ENCODE measurements at places on chromosomes 16 and 17.

GRCh38 chr17:18213666-18214270 lies 11.7 kb upstream of the LLGL1 start:
- DNase-seq = no peak

- DNase-seq = no peak
Measured at GRCh38 chr17:33892717-33893591, 362.1 kb upstream of the CCL2 start.

GRCh38 chr16:83390759-83391158 lies 417.0 kb upstream of the HSBP1 start:
- DNase-seq = no peak

- peak; percentile 79 for DNase-seq
Measured at GRCh38 chr17:9436630-9437029, 139.0 kb downstream of the STX8 start.

DNA sequence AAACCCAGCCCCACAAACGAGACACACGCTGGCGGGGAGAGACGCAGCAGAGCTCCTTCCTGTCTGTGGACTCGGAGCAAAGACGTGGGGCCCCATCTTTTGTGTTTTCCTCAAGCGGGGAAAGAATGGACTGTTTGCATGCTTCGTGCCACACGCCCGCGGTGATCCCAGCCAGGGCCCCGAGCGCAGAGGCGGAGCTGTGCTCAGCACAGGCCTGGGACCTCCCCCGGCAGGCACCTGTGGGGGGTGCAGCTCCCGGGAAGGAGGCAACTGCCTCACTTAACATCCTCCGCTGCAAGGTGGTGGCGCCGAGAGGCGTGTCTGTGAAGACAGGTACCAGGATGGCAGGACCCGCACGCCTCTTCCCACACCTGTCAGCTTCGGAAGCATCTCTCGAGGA lies 19.1 kb downstream of the TRARG1 start:
- DNase-seq = no peak

DNA sequence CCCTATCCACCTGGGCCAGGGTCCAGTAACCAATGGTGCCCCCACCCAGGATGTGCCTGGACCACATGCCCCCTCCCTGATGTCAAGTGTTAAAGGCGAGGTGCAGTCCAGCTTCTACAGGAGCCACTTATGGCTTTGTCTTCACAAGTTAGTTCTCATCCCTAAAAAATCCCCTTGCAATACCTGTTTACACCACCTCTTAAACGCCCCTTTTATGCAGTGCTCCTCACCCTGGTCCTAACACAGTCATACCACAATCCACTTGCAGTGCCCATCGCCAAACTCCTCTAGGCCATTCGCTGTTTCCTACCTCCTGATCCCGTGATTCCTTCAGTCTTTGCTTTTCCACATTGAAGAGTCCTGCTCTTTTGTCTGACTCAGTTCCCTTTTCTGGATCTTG lies 7.1 kb downstream of the GLYR1 start:
- no peak for DNase-seq

GRCh38 chr16:16150878-16151152 lies 72.5 kb downstream of the ABCC6 start:
- DNase-seq = no peak

- DNase-seq = no peak
Measured at GRCh38 chr16:35569413-35569812, 2110.0 kb downstream of the TP53TG3F start.

- DNase-seq = no peak
Measured at GRCh38 chr16:23029733-23030420, 119.4 kb downstream of the USP31 start.

DNA sequence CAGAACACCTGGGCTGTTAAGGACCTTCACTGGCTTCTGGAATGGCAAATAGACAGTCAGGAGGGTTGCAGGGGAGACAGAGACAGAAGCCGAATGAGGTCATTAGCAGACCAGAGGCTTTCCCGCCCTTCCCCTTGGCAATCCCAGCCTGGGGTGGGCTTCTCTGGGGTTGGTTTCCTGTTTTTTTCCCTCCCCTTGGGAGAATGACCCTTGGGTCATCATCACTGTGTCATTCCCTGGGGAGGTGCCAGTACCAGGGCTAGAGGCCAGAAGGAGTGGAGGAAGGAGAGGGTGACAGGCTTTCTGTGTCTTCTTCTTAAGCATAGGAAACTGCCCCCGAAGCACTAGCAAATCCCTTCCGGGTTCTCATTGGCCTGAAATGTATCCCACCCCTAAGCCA lies 42.9 kb upstream of the IL21R start:
- no peak for DNase-seq

DNA sequence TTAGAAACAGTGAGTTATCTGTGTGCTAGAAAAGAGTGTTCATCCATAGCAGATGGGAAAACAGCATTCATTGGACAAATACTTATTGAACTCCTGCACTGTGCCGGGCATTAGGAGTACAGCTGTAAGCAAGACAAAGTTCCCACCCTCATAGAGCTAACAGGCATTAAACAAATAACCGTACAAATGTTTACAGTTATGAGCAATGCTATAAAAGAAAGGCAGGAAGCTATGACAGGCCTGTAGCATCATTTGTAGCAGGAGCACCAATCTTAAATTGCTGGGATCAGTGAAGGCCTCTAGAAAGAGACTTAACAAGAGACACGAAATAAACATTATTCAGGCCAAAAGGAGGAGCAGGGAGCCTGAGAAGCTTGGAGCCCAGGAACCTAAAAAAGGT lies 15.6 kb downstream of the SDR42E1 start:
- DNase-seq = no peak

GRCh38 chr17:49891271-49891670 lies 43.4 kb upstream of the TAC4 start:
- no peak for DNase-seq

- DNase-seq = no peak
Measured at GRCh38 chr16:77790009-77790372, 1.6 kb downstream of the VAT1L start.

GRCh38 chr16:66471264-66471663 lies 44.2 kb downstream of the BEAN1 start:
- no peak for DNase-seq

DNA sequence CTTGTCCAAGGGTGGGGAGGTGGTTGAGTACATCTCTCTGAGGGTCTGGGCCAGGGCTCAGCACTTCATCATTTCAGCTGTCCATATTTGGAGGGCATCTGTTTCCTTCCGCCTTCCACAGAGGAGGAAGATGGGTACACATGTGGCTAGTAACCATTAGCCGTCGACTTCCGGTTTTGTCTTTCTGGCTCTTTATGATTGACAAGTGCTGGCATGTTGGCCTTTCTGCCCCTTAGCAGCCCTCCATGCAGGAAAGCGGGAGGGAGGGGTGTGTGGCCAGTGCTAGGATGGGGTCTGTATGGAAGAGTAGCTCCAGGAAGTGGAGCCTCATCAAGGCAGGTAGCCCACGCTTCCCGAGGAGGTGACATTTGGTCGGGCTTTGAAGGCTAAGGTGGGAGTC lies 69.6 kb downstream of the RAI1 start:
- DNase-seq = no peak

- DNase-seq = no peak
Measured at GRCh38 chr17:63309021-63309420, 137.1 kb downstream of the CYB561 start.
